NCI-H2107 (cell line): ENCODE measurements at places on chromosomes 7 and 10.

DNA sequence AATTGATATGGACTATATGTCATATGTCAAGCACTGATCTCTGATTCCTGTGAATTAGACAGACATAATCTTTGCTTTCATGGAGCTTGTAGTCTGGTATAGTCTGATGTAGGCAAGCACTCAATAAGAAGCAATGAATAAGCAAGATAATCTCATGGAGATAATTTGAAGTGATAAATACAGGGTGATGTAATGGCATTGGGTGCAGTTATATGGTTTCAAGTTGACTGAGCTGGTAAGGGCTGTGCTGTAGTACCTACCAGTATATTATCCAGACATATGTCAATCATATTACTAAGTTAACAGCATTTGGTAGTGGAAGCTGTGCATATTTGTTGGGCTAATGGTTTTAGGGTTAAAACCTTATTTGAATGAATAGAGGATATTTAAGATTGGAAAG, 117.5 kb upstream of the PRPS1L1 start:
- no peak for DNase-seq

GRCh38 chr7:101288439-101288838, 33.2 kb downstream of the IFT22 start:
- DNase-seq, result no peak

- DNase-seq, result no peak
Observed at GRCh38 chr7:141754939-141755338, 9.0 kb upstream of the TAS2R3 start.

GRCh38 chr10:131824371-131825149, 76.2 kb upstream of the PPP2R2D start:
- no peak for DNase-seq

- DNase-seq, result no peak
Observed at GRCh38 chr10:18879284-18879683, 169.3 kb upstream of the MALRD1 start.

DNA sequence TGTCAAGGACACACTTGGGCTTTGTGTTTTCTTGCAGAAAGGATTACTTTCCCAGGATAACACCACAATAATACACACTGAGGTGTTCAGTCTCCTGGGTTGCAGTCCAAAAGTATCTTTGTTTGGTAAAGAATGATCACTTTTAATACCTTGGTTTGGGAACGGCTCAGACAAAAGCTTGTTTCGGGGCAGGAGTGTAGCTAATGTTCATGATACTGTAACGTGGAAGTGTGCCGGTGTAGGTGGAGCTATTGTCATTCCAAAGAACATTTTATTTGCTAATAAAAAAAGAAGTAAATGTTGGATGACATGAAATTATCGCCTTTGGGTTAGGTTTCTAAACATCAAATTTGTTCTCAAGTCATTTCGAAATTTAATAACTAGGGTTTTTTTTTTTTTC, 1.2 kb downstream of the EIF4H start:
- DNase-seq, result no peak

DNA sequence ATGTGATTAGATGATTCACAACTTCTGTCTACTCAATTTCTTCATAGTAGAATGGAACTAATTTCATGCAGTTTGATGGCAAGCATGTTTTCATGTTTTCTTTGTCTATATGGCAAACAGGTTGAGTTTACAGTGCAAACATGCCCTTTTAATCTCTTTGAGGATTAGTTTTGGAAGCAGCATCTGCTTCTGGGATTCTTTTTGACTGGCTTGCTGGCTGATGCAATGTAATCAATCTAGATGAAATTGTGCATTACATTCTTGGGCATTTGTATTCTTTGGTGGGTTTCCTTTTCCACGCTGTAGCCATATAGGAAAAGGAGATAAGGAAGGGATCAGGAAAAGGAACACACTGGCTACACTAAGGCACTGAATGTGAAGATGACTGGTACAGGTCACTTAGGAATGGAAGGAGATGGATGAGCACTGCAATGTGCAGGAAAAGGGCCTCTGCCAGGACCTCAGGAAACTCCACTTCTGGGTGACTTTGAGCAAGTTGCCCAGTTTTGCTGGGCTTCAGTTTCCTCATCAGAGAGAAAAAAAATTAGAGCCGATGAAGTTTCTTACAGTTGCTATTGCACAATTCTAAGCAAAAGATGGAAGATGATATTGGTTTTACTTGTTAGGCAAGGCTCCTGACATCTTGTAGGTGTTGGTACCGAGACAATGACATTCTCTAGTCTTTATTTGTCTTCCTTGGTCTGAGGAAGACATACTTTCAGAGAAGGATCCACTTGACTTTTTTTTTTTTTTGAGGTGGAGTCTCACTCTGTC, 269.1 kb downstream of the SUGCT start:
- DNase-seq, result no peak

DNA sequence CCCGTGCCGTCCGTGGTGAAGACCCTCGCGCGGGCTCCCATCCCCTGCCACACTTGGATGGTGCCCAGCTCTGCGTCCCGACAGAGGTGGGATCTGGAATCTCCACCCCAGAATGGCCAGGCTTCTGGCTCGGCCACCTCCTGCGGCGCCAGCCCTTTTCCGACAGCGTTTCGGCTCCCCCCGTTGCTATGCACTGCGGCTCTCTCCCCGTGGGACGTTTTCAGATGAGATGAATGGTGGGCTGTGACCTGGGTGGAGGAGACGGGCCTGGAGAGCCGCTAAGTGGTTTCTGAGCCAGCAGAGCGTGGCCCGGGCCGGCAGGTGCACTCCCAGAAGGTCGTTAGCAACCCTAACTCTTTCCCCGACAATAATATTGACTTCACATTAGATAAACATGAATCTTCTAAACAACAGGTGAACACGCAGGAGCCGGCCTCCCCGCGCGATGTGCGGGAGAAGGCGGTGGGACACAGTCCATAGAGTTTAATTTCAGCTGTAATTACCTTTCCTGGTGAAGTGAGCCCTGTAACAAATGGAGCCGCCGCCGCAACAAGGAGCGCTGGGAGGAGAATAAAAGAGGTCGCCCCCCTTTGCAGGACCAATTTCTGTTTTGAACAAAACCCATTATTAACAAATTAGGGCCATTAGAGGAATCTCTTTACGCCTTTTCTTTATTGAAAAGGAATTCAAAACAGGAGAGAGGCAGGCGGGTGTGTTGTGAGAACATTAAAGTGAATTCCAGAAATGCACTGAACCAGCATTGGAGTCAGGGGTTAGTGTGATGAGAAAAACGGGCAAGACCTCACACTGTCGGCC, 294.3 kb upstream of the PFKP start:
- DNase-seq, result peak; percentile 61
